ENCODE measurements at places on chromosomes 5 and 9.

DNA sequence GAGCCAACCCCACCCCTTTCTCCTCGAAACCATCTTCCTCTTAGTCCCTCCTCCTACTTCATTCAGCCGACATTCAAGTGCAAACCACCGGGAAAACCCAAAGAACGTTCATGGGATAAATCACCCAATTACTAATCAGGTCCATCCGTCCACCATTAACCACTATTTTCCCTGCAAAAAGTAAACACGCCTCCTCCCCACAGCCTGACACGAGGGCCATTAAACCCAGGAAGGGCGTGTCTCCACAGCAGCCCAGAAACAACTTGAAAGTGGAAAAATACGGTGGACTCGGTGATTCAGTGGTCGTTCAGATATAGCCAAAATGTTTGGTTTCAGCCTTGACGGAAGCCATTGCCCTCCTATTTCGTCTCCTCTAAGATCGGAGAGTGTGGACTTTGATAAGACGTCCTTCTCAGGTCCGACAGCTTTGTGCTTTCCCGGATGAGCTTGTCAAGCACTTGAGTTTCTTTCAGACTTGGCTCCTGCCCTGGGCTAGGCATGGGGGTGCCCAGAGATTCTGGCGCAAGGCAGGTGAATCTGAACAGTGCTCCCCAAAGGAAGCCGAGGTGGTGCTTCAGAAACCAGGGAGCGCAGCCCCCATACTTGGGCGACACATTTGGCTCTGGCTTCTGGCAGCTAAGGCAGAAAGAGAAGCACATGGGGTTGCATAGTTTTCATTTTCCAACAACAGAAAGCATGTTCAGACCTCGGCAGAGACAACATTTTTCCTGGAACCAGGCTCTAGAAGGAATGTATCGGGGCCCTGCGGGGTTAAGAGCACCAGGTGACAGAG is 56.6 kb downstream of the SMIM23 start:
- no peak for DNase-seq

DNA sequence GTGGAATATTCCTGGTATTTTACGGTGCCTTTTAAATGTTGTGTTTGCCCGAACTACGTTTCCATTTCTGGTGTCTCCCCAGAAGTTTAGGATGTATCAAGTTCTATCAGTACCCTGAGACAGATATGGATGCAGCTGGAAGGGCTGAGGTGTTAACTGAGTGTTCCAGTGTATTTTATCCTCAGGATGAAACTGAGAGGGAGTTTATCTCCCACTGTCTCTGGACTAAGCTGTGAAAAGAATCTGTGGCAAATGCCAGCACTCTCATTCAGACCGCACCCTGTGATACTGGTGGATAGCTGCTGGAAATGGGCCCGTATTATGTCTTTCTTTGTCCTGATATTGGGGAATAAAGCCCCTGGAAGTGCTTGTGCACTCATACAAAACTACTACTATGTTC is 887.2 kb upstream of the TYRP1 start:
- no peak for DNase-seq

- DNase-seq, result peak; percentile 61
These were observed 7.7 kb downstream of the IL17B start for GRCh38 chr5:149371296-149371962.

DNA sequence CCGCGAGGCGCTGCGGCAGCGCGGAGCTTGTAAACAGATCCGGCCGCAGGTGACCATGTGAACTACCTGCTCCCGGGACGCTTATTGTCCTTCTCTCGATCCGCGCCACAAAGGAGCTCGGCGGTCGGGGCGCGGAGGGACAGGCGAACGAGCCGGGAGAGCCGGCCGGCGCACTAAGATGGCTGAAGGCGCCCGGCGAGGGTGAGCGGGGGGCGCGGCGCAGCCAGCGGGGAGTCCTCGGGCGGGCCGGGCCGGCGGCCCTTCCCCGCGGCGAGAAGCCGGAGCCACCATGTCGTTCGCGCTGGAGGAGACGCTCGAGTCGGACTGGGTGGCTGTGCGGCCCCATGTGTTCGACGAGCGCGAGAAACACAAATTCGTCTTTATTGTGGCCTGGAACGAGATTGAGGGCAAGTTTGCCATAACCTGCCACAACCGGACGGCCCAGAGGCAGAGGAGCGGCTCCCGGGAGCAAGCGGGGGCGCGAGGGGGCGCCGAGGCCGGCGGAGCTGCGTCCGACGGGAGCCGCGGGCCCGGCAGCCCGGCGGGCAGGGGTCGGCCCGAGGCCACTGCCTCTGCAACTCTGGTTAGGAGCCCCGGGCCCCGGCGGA is 535 bp downstream of the JMY start:
- DNase-seq, result peak; percentile 7

- DNase-seq, result no peak
These were observed 182.5 kb downstream of the EDIL3 start for GRCh38 chr5:84202136-84202535.

DNA sequence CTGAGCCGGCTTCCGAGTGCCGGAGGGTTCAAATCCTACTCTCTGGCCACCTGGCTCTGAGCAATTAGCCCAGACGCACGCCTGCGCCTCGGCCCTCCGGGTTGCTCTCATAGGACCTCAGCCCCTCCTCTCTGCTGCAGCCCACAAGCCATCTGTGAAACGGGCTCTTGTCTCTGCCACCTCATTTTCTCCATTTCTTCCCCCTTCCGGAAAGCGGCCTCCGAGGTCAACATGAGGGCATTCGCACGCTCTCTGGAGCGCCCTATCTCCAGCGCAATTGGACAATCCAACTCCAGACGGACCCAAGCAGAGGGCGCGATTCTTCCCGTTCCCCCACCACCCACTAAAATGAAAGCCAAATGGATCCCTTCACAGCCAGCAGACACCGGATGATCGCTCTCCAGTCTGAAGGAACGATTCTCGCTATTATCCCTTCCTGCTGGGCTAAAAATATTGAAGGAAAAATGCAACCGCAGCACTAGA is 41.5 kb downstream of the VAV2 start:
- DNase-seq, result no peak

GRCh38 chr5:1204693-1205242 is 3.4 kb downstream of the SLC6A19 start:
- no peak for DNase-seq

DNA sequence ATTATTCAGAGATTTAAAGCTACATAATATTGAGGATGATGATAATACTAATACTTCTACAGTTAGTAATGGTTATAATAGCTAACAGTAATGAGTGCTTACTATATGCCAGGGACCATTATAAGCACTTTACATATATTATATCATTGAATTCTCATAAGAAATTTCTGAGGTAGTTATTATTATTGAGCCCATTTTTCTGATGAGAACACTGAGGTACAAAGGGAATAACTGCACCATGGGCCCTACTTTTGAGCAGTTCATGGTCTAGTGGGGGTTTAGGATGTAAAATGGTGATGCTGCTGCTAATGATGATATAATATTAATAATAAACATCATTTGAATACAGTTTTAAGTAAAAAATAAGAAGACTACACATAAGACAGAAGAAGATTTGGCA is 64.2 kb upstream of the SPDL1 start:
- DNase-seq, result no peak

DNA sequence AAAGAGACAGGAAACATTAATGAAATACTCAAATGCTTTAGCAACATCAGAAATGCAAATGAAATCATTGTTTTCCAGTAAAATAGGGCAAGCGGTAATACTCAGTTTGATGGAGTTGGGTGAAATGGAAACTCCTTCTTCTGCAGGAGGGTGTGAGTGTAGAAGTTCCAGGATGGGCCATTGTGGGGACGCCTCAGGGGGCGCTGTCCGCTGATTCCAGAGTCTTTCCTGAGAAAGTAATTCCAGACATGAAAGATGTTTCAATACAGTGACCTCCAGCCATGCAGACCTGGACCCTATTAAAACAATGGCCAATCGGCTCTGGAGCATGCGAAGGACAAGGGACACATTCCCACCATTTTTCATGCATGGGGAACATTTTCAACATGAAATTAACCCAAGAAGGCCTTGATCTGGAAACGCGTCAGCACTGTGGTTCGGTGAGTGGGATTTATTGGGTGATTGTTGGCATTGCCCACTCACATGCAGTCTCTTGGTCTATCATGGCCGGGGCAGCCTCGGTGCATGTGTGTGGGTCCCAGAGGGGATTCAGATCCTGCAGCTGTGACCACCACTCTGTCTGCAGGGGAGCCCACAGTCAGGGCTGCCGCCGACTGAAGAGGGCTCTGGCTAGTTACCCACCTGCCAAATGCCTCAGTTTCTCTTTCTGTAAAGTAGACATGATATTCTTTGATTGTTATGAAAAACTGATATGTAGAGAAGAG is 132.6 kb upstream of the IRX4 start:
- no peak for DNase-seq

GRCh38 chr5:80194468-80194867 is 61.4 kb downstream of the SERINC5 start:
- DNase-seq, result no peak

GRCh38 chr5:134111741-134112647 is 2.5 kb upstream of the TCF7 start:
- DNase-seq, result no peak

DNA sequence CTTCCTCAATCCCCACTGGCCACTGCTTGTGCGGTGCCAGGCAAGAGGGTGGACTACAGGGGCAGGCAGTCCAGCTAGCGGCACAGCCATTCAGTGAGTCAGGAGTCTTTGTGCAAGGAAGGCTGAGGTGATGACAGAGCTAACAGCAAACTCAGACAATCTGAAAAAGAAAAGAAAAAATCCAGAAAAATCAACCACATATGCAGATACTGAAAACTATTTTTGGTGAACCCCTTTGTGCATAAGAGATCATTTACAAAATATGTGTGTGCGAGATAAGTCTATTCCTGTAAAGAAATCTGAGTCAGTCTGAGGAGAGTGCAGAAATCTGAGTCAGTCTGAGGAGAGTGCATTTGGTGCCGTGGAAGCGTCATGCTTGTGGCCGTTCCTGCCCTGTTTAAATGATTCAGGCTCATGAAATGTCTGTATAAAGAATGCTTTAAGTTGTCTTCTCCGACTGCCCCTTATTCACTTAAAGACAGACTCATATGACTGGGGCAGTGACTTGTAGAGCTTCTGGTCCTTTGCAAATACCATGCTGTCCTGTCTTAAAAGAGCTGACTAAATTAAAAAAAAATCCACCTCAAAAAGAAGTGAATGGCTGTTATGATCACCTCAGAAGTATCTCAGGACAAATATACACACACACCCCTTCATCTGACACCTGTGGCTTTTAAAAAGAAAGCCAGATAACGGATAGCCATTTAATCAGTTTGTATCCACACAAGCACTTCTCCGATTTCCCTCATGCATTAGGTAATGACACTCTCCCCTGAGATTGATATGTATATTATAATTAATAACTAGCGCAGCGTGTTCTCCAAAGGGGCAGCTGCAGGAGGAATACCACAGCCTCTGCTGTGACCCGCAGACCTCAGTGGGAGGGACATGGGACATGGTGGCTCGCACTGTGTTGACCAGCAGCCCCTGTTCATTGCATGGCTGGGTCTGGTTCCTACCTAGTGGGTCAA is 47.3 kb downstream of the TRIO start:
- no peak for DNase-seq

GRCh38 chr9:109966643-109967368 is 186.8 kb downstream of the PALM2AKAP2 start:
- DNase-seq, result no peak

- no peak for DNase-seq
These were observed 53.2 kb downstream of the MVB12B start for GRCh38 chr9:126379661-126380360.

- DNase-seq, result no peak
These were observed 8.5 kb downstream of the B4GALT7 start for GRCh38 chr5:177608243-177609075.

DNA sequence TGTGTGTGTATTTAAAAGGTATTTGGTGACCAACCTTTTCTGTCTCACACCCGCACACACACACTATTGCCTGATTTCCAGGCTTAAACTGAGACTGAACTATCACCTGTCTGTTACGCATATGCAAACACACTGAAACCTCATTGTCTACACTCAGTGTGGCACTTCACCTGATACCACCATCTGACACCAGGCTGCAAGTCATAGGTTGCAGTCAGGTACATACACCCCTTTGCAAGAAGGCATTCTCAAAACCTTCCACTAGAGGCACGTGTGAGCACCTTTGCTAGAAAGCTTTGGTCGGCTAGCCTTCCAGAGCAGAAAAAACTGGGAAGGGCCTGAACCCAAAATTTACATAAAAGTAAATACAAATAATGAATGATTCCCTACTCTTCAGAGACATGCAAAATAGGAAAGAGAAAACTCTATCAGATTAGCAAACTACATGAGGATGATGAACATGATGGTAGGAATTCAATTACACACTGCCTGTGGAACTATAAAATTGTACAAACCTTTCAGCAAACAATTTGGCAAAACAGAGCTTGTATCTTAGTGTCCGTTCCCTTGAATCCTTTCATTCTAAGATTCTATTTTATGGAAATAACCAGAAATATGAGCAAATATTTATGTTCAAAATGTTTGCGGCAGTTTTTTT is 5.9 kb upstream of the FOXD1 start:
- no peak for DNase-seq

GRCh38 chr5:133527311-133527710 is 85.0 kb downstream of the FSTL4 start:
- no peak for DNase-seq

DNA sequence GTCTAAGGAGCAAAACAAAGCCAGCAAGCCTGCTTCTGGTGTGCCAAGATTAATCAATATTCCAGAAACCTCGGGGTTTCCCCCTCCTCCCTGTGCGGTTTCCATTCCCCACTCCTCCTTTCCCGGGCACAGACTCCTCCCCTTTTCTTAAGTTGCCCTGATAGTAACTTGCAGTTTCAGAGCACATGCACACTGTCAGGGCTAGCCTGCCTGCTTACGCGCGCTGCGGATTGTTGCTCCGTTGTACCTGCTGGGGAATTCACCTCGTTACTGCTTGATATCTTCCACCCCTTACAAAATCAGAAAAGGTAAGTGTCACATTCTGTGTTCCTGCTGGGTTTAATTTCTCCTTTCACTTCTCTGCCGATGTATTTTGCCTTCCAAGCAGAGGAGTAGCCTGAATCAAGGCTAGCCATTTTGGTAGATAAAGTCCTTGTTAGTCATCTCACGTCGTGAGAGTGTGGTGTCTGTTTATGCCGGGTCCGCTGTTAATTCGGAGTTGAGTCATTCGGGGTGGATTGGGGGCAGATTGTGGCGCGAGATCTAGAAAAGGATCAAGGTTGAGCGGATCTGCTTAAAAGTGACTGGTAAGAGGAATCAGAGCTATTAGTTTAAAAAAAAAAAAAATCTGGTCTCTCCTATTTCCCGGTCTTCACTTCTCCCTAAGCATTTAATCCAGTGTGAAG is at the start of gene SLC1A3:
Gene SLC1A3, plus strand, starts transcription at position 179 of the 686 bp plus-strand sequence. CDS start 1,818 bp downstream, outside the sequence.
- no peak for DNase-seq

DNA sequence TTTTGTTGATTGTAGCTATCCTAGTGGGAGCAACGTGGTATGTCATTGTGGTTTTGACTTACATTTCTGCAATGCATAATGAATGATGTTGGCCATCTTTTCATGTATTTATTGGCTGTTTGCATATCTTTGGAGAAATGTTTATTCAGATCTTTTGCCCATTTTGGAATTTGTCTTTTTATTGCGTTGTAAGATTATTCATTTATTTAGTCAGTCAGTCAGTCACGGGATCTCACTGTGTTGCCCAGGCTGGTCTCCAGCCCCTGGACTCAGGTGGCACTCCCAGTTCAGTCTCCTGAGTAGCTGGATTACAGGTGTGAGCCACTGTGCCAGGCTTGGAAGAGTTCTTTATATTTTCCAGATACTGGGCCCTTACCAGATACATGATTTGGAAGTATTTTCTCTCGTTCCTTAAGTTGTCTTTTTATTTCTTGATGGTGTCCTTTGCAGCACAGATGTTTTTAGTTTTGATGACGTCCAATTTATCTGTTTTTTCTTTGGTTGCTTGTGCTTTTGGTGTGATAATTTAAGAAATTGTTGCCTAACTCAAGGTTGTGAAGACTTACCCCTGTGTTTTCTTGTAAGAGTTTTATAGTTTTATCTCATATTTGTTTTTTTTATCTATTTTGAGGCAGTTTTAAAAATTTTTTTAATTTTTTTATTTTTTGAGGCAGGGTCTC is 67.1 kb downstream of the EHMT1 start:
- DNase-seq, result no peak
